Urothelium cell line (cell line): ENCODE measurements at places on chromosomes 16 and 17.
A peak's percentile ranks its signal among the peaks of the same experiment; 100 is the strongest.

GRCh38 chr17:74597069-74597790 lies 5.1 kb upstream of the CD300LD start:
- no peak for DNase-seq

- DNase-seq: no peak
Measured at GRCh38 chr17:74235911-74236371, 22.6 kb downstream of the TTYH2 start.

DNA sequence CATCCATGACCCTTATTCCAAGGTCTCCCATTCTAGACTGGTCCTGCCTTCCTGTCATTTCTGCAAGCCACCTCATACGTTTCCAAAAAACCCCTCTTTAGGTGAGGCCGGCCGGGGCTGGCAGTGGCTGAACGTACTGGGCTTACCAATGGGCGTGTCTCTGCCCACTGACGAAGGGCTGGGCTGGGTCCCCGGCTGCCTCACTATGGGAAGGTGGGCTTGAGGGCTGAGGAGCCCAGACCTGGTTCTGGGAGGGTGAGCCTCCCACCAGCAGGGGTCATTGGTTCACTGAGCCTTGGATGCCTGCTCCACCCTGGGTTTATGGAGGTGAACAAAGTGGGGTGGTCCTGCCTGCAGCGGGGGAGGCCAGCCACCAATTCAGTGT lies 19.9 kb downstream of the KDM8 start:
- no peak for DNase-seq

DNA sequence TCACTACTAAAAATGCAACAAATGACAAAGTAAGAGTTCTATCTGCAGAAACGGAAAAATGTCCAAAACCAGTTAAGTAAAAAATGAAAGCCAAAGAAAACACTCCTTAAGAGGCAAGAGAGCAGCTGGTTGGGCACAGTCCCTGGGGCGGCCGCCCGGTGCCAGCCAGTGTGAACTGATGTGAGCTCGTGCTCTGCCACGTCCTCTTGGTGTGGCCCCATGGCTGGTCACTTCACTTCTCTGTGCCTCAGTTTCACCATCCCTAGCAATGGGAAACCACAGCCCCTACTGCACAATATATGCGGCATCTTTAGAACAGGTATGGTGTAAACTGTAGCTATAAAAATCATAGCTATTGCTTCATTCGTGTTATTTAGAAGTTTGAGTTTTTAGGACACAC lies 21.2 kb downstream of the USP36 start:
- DNase-seq: no peak

GRCh38 chr16:83685615-83686165 lies 122.1 kb upstream of the HSBP1 start:
- DNase-seq: no peak

GRCh38 chr16:89983536-89983935 lies 35.0 kb downstream of the DEF8 start:
- no peak for DNase-seq

GRCh38 chr17:42526031-42526444 lies 10.0 kb upstream of the NAGLU start:
- no peak for DNase-seq

DNA sequence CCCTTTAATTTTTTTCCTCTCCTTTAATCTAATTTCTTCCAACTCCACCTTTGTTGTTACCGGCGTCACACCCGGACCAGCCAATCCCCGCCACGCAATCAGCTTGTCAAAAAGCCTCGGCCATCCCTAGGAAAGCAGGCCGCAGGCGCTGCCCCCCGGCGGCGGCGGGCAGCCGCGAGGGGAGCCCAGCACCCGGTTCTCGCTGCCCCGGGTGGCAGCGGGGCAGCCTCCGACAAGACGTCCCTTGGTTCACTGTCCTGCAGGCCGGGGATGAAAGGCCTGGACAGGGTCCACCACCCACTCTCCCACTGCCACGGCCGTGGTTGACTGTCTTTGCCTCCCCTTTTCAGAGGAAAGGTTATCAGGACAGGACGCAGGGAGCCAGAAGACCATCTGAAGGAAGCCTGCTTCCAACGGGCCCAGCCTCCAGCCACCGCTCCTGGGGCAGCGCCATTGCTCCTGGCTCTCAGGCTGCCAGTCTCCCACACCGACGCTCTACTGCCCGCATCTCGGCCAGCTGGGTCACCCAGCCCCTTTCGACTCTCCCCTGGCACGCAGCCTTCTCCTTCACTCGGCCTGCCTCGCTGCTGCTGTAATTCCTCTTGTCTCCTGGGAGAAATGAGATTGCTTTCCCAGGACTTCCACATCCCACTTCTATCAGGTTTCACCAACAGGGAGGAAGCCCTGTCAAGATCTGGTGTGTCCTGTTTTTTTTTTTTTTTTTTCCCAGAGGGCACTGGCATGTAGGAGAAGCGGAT lies 2.8 kb upstream of the UBTF start:
- no peak for DNase-seq

DNA sequence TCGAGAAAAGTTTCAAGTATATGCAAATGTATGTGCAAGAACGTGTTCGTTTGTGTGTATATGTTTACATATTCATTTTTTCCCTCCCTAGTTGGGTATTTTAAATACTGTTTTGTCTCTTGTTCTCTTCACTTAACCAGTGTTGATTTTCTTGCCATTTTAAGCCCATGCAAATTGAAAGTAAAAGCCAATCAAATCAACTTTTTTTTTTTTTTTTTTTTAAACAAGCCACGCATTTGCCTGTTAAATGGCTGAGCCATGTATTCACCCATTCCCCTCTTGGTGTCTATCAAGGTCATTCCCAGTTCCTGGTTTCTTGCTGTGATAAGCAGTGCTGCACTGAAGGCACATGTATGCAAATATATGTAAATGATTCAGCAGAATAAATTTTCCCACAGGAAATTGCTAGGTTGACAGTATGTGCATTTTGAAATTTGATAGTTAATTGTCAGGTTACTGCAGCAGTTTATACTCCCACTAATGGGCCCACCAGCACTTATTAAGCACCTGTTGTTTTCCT lies 12.2 kb downstream of the ABCC1 start:
- no peak for DNase-seq

DNA sequence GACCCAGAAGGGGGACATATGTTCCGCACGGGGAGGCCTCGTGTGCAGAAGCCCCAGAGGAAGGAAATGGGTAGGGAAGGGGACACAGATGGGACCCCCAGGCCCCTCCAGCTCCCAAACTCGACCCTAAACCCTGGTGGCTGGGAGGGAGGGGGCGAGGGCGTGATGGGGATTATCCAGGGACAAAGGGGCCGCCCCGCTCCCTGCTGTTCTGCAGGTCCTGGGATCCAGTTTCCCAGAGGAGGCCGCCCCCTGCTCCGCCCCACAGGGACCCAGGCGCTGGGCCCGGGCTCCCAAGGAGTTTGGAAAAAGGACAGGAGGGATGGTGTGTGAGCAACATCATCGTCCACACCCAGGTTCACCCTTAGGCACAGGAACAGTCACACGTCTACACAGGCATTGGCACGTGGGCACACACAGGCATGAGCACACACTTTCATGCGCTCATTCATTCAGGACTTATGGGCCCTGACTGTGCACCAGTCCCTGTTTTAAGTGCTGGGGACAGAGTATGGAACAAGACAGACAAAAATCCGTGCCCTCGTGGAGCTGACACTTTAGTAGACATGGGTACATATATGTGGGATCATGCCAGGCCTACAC lies 12.8 kb upstream of the FBXL19 start:
- DNase-seq: no peak

DNA sequence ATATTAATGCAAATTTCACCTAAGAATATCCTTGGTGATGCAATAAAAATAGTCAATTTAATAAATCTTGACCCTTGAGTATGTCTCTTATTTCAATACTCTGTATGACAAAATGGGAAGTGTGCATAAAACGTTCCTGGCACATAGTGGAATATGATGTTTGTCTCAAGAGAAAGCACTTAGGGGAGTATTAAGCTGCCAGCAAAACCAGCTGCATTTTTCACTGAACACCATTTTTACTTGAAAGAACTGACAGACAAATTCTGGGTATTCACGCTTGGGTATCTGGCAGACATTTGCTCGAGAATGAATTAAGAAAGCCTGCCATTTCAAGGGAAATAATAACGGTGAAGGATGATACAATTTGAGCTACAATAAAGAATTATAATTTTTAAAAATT lies 364.8 kb downstream of the SOX9 start:
- DNase-seq: no peak

GRCh38 chr17:75778861-75779249 lies 5.8 kb upstream of the UNK start:
- DNase-seq: no peak

DNA sequence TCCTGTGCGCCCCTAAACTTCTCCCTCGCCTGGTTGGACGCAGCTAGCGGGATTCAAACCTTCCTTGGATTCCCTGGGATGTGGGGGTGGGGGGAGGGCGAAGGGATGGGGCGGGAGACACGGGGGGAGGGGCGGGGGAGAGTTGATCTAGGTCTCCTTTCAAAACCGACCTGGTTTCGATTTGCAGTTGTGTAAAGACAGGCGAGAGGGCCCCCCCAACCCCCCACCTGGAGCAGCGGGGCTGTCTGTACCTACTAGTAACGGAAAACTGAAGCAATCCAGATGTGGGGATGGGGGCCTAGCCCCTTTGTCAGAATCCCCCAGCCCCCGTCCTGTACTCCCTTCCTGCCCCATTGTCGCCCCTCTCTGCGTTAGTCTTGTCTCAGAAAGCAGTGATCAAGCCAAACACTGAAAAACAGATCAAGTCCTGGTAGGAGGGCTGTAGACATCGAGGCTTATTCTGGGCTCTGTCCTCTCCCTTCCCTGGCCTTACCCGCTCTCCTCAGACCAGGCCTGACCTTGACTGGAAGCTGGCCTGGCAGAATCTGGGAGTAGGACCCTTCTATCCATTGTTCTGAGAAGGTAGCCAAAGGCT lies 902 bp downstream of the DLX4 start:
- DNase-seq: no peak

DNA sequence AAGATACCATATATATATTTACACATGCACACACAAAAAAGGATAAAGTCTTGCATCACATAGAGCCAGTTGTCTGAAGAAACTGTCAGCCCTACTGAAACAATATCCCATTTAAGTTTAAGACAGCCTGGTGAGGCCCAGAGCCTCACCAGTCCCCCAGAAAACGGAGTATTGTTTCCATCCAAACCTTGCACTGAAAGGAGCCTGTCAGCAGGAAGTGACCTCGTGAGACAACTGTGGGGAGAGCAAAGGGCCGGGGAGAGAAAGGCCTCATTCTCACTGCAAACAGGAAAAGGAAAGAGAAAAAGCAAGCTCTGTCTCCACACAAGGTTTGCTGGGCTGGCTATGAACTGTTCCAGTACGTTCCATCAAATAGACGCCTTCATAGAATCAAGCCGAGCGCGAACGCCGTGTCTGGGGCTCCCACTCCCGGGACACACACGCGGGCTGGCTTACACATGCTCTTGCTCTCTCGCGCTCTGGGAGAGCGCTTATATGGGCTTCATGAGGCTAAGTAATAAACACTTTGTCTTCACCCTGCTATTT lies 44.4 kb upstream of the ZFHX3 start:
- DNase-seq: no peak

GRCh38 chr16:15856901-15857698 lies at the start of gene MYH11:
Gene MYH11, minus strand, starts transcription at chr16:15857028. Its CDS starts 18,776 bp downstream, at chr16:15838252.
- no peak for DNase-seq

DNA sequence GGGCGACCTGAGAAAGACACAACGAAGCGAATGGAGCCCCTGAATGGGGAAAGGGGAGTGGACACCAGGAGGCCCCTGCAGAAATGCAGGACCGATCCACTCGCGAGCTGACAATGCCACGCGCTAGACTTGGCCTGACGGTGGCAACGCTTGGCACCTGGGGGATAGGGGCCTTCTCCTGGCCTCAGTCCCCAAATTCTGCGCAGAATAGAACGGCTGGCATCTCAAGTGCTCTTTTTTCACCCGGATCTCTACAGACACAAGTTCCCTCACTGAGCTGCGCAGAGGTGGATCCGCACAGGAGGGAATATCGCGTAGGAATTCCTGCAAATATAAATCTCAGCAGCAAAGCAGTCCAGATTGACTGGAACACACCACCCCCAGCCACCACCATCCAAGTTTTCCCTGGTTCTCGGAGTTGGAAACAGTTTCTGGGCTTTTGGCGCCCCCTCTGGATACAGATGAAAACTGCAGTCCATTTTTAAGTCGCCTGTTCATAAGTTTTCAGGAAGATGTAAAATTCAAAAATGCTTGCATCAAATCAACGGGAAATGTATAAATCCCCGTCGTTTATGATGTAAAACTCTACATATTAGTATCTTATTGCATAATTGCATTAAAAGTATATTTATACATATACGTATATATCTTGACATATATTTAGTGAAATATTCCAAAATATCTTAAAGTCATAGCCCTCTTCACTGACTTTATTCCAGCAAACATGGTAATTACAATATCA lies 2.3 kb upstream of the SOX9 start:
- DNase-seq: peak; percentile 80

DNA sequence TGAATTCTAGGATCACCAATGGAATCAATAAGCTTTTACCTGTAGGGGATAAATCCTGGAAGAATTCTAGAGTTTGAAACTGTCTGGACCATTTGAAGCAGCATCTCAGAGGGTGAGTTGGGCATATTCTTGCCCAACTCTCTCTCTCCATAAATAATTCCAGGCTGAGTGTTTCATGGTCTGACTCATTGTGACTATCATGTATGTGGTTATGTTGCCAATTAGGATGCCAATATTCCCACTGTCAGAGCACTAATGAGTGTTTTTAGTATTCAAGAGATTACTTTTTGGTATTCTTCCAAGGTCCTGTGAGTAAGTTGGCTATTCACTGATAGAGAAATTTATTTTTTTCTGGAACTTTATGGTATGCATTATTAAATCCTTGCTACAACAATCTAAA lies 456.9 kb downstream of the TOX3 start:
- DNase-seq: peak; percentile 38

- no peak for DNase-seq
Measured at GRCh38 chr17:67290711-67291291, 45.8 kb upstream of the HELZ start.

- DNase-seq: no peak
Measured at GRCh38 chr16:70661918-70662641, 15.7 kb downstream of the IL34 start.

DNA sequence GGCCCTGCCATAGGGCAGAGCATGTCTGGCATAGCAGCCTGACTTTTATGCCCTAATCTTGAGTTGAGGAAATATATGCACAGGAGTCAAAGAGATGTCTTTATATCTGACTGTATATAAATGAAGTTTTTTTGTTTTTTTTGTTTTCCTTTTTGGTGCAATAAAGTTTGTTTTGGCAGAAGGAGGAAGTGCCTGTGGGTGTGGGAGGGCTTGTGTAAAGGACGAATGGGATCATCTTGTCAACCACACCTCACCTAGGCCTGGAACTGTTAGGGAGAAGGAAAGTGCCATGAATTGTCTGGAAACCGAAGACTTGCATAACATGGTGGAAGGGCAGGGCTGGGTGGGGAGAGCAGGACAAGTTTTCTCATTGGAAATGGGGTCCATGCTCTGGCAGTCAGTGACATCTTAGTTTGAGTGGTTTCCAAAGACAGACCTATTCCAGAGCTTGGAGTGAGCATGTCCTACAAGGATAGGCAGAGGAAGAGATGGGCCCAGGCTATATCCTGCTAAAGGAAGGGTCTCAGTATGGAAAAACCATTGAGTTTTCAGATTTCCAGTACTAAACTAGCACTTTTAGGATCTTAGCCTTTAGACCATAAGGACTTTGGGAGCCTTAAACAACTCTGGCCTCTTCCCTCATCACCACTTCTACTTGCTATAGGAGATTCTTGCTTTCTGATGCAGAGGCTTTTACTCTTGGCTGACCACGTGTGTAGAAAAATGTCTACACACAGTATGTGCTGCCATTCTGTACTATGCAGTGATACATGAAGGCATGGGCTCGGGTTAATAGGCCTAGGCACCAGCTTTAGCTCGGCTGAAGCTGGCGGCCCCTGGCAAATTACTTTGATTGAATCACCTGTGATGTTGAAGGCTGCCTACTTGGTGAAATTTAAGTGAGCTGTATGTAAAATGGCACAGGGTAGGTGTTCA lies 15.5 kb downstream of the SNF8 start:
- no peak for DNase-seq

- DNase-seq: no peak
Measured at GRCh38 chr17:5759501-5759925, 175.2 kb upstream of the NLRP1 start.
